ENCODE measurements at places on chromosomes 5 and 9.
A peak's percentile ranks its signal among the peaks of the same experiment; 100 is the strongest.

GRCh38 chr9:136112541-136112940, 6.1 kb downstream of the TMEM250 start:
- no peak for DNase-seq

DNA sequence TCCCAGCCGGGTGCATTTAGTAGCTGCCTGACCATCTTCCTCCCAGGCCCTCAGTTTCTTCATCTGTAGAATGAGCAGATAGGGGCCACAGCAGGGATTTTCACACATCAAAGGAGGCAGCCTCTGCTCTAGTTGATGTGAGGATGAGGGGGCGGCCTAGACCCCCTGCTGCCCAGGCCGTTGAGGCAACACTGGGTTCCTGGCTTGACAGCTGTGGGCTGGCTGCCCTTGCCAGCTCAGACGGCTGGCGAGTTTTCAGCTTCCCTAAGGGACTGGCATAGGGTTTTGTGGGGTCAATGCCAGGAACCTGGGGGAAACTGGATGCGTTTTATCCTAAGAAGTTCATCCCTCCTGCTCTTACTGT, 49.6 kb downstream of the NDST1 start:
- DNase-seq: no peak

DNA sequence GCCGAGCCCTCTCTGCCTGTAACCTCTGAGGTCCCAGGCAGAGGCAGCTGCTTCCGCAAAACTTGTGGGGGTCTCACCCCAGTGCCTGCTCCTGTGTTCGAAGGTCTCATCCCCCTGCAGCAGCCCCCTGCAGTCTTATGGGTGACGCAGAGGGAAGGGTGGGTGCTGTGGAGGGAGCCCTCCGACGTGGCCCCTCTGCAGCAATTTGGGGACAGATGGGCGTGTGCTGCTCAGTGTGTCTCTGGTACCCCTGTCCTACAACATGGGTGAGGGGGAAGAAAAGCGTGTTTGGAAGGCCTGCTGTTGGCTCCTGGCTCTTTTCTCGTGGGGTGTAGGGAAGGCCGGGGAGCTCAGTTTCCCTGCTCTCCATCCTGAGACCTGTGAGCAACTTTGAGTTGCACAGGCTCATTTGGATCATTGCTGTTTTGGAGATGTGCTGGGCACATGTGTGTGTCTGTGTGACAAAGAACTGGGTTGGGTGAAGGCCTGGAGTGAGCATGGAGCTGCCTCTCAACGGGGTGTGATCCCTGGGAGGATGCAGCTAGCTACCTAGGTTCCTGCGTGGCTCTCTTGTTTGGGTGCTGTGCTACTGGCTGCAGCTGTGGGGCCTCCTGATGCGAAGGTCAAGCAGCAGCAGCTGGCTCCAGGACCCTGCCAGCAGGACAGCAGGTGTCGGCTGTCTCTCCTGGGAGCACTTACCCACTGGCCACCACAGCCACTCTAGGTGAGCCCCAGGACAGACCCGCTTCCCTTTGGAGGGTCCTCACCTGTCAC, 179.6 kb upstream of the PITX1 start:
- DNase-seq: no peak

DNA sequence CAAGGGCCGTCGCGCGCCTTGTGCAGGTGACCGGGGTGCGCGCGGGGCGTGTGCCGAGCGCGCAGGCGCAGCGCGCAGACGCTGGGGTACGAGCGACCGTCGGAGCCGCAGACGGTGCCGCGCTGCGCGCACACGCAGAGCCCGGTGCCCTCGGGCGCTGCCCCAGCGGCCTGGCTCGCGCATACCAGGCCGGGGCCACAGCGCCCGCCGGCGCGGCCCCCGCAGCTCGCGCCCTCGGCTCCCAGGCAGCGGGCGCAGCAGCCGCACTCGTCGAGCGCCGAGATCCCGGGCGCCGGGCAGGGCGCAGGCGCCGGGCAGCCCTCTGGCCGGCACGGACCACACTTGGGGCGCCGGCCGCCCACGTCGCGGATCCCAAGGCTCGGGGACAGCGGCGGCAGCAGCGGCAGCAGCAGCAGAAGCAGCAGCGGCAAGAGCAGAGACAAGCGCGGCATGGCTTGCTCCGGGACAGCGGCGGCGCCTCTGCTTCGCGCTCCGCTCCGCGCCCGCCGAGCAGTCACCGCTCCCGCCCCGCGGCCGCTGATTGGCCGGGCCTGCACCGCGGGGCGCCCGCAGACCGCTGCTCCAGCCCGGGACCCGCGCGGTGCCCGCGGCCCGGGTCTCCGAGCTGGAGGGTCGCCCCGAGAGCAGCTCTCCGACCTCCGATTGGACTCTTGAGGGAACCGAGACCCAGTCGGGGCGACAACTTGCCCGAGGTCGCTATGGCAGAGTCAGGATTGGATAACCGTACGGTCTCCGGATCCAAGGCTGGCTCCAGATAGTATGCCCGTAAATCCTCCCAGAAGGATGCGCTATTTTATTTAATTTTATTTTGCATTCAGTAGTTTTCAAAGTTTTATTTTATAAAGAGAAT, at the start of gene IGFBPL1:
TSS of gene IGFBPL1 (minus strand) at position 482 of the 871 bp plus-strand sequence. CDS start at position 452, 30 bp downstream.
- no peak for DNase-seq

GRCh38 chr9:124337562-124337961, 77.7 kb downstream of the PSMB7 start:
- DNase-seq: no peak

GRCh38 chr5:113523168-113523567, 9.7 kb downstream of the YTHDC2 start:
- DNase-seq: no peak

DNA sequence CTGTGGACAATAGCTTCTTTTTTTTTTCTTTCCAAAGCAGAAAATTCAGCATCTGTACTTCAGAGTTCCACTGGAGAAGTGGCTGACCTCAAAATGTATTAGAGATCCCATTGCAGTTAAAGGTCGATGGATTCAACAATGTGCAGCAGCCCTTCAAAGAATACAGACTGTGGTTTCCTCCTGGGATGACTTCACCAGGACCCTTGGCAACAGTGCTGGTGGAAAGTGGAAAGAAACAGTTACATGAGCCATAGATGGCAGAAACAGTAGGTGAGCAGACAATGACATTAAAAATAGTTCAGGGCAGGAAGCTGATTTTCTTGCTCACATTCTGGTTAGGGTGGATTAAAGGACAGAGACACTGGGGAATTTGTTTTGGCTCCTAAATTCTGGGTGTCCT, 62.4 kb downstream of the SLC28A3 start:
- no peak for DNase-seq

GRCh38 chr5:180807046-180807445, 4.4 kb upstream of the MGAT1 start:
- DNase-seq: no peak

GRCh38 chr9:89817151-89817950, 212.5 kb downstream of the GADD45G start:
- DNase-seq: no peak

GRCh38 chr9:126499005-126499910, 114.5 kb upstream of the LMX1B start:
- DNase-seq: no peak

DNA sequence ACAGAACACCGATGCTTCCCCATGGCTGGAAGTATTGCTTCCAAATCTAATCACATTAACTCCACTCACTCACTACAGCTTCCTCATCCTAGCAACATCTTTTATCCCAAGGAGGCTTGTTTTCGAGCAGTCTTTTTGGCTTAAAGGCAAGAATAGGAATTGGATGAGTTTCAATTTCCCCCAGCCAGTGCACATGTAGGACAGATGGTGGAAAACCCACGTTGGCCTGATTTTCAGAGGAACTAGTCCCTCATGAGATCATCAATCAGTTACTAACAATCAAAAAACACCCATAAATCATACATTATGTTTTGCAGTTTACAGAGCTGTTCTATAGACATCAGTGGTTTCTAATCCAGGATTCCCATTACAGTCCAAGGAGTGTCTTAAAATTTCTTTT, 48.5 kb upstream of the AGXT2 start:
- DNase-seq: no peak

GRCh38 chr5:81895307-81895706, 76.5 kb upstream of the ATG10 start:
- DNase-seq: no peak

GRCh38 chr5:175652741-175653663, 4.9 kb upstream of the HRH2 start:
- peak; percentile 58 for DNase-seq

GRCh38 chr9:109771796-109772531, 8.0 kb upstream of the PALM2AKAP2 start:
- DNase-seq: no peak

GRCh38 chr5:127770272-127770671, 67.1 kb downstream of the CCDC192 start:
- DNase-seq: no peak

GRCh38 chr9:3371842-3372241, 154.0 kb downstream of the RFX3 start:
- DNase-seq: no peak

DNA sequence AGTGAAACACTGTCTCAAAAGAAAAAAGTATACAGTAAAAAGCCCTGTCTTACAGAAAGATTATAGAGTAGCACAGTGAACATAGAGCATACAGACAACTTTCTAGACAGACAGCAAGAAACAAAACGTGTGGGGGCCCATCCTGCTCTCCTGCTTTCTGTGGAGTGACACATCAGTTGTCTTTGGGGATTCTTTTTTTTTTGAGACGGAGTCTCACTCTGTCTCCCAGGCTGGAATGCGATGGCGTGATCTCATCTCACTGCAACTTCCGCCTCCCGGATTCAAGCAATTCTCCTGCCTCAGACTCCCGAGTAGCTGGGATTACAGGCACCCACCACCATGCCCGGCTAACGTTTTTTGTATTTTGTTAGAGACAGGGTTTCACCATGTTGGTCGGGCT, 14.9 kb downstream of the CDHR2 start:
- DNase-seq: no peak

GRCh38 chr5:160792732-160793529, 59.1 kb downstream of the ATP10B start:
- DNase-seq: no peak

DNA sequence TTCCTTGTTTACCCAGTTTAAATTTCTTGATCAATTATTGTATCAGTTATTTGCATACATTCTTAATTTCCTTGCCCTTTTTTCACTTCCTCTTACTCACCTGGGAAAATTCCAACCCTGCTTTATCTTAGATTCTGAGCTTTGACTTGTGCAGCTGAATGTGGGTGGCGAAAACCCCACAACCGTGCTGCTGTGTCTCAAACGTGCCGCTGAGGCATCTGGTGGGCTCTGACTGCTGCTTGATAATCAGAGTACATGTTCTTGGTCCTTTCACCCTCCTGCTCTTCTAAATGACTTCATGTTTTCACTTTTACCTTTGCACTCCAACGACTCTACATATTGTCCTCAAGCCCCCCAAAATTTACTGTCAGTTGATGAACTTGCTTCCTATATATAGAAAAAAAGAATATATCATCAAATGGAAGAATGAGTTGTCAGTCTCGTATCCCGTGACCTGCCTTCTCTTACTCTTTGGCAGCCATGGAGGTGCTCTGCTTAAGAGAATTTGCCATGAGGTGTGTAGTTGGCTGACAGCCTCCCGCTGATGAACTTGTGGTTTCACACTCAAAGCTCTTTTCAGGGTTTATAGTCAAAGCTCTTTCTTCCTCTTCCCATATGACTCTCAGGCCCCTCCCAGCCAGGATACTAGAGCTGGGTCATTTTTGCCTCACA, 14.0 kb upstream of the JAK2 start:
- no peak for DNase-seq

DNA sequence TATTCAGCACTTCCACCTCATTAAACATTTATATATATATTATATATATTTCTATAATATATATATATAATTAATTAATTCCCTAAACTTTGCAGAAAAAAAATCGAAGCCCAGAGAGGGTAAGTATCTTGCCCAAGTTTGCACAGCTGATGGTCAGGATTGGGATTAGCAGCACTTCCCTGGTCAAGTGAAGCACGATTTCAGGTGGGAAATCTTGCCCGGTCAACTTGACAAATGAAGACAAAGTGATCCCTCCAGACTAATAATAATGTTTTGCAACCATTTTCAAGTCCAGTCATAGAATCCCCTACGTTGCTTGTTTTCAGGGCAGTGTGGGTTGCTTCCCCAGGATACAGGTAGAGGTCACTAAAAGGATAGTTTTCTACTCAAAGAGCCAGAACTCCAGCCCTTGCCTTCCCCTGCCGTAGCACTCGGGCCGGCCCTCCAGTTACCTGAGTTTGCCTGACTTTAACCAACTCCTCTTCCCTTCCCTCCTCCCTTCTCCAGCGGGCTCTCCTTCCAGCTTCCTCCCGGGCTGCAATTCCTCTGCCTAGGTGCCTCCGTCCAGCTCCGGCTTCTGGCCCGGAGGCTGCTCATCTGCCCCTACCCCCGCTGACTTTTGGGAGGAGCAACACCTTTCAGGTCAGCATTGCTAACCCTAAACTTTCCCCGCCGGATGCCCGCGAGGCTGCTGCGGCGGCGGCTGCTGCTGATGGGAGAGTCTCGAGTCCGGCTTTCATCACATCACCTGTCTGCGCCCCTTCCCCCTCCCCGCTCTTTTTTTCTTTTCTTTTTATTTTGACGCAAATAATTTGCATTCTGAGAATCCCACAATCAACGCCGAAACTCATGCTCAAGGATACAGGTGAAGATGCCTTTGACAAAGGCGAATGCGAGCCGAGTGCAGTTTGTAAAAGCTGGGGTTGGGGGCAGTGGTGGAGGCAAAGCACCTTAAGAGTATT, 930 bp downstream of the PRLR start:
- DNase-seq: no peak

- DNase-seq: no peak
These were observed 58.2 kb downstream of the NSUN2 start for GRCh38 chr5:6574537-6575245.

DNA sequence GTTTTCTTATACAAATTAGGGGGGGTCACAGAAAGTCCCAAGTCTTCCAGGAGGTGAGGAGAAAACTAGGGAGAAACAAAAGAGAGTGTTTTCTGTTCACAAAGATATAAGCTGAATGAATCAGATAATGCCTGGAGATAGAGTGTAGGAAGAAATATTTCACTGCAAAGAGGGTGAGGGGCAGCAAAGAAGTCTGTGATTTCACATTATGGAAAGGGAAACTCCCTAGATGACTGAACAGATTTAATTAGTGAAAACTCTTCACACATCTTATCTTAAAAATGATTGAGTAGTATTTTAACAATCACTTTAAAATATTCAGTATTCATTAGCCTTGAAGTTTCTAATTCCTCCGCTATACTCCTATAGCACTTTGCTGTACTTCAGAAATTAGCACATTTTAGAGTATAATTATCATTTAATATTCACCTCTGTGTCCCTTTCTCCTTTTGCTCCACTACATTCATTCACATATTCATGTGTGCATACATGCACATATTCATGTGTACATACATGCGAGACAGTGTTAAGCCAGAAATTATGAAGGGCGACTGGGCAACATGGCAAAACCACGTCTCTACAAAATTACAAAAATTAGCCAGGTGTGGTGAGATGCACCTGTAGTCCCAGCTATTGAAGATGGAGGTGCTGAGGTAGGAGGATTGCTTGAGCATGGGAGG, 332.2 kb downstream of the HTR1A start:
- DNase-seq: no peak

GRCh38 chr9:98667005-98667640, 41.6 kb downstream of the GABBR2 start:
- no peak for DNase-seq

- no peak for DNase-seq
These were observed 163.2 kb downstream of the DAB2IP start for GRCh38 chr9:121814594-121814993.

GRCh38 chr9:11933926-11934325, 759.3 kb upstream of the TYRP1 start:
- no peak for DNase-seq

- DNase-seq: no peak
These were observed 108.3 kb upstream of the FCN2 start for GRCh38 chr9:134772331-134772730.
